ENCODE measurements at places on chromosomes 2 and 18.
A peak's percentile ranks its signal among the peaks of the same experiment; 100 is the strongest.

- DNase-seq: peak; percentile 26
Measured at GRCh38 chr2:233061591-233062450, 1.7 kb downstream of the INPP5D start.

DNA sequence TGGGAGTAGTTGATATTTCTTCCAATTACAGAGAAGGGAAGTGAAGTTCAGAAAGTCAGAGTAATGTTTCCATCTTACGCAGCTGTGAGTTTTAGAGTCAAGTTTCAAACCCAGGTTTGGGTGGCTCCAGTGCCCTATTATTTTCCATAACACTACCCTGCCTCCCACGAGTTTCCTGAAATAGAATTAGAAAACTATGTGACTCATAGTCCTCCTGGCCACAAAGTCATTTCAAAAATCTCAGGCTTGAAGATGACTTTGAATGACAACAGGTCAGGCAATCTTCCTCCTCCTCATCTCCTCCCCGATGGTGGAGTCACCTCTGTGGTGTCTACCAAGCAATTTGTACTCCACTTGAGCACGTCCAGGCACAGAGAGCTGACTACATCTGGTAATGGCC lies 212.3 kb upstream of the TRIB2 start:
- DNase-seq: peak; percentile 35

DNA sequence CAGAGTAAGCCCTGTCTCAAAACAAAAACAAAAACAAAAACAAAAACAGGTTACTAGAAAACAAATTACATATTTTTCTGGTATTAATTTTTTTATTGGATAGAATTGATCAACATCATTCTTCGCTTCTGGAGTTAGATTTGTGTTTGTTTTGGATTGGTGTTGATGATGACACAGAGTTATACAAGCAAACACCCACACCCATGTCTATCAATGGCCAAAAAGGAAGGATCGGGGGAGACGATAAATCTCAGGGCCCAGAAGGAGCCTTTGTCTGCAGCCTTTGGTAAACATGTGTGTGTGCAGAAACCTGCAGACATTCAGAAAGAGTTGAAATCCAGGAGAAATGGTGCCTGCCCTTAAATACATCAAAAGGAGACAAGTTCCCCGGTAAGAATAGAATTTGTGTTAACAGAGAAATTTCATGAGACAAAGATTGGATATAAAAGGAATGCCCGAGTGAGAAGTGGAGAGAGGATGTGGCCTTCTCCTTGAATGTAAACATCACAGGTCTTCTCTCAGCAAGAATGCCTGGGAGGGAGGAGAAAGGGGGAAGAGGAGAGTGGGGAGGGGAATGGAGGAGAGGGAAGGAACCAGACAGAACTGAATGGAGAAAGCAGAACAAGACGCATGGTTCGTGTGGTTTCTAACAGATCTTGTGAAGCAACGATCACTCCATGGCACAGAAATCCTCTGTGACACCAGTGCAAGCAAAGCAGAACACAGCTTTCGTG lies 40.4 kb upstream of the TMEM178A start:
- no peak for DNase-seq

- no peak for DNase-seq
Measured at GRCh38 chr2:42788882-42789281, 3.5 kb downstream of the HAAO start.

DNA sequence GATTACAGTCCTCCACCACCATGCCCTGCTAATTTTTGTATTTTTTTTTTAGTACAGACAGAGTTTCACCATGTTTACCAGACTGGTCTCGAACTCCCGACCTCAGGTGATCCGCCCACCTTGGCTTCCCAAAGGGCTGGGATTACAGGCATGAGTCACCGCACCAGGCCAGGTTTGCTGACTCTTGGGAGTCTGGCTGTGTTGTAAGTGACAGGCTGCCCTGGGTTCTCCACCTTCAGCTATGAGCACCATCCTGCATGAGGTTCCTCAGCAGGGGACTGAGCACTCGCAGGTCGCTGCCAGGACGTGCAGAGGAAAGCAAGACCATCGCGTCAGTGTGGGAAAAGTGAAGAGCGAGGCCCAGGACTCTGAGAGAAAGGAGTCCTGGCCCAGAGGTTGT lies 112.6 kb upstream of the NDUFV2 start:
- no peak for DNase-seq

DNA sequence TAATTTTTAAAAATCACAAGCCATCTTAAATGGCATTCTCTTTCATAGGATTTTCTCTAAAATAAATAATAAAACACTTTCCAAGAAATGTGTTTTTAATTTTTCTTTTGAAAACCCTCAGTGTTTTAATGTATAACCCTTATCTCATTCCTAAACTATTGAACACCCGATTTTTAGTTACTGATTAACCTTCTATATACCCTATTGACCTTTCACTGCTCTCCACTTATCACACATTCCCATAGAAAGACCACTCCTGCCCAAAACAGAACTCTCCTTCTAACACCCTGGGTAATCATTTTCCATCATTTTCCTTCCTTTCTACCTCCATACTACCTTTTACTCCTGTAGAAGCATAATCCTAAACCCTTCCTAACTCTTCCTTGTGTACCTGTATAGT lies 102.4 kb downstream of the EPC2 start:
- DNase-seq: no peak

DNA sequence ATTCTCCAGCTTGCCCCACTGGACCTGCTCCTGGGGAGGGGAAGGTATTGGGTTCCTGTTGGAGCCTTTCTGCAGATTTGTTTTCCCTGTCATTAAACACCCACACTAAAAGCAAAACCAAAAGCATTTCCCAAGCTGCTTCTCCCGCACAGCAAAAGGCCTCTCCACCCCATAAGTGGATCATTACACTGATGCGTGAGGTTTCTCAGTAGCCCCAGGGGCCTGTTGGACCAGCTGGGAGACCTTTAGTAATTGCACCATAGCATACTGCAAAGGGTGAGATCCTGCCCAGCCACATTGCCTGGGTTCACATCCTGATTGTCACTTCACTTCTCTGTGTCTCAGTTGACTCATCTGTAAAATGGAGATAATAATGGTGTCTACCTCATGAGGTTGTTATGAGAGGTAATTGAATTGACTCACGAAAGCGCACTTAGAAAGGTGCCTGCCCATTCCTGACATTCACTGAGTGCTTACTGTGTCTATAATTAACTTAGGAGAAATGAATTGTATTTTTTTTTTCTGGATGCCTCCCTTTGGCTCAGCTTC lies 43.9 kb downstream of the TOGARAM2 start:
- no peak for DNase-seq

- no peak for DNase-seq
Measured at GRCh38 chr18:45580127-45580526, 35.1 kb upstream of the SLC14A2 start.

DNA sequence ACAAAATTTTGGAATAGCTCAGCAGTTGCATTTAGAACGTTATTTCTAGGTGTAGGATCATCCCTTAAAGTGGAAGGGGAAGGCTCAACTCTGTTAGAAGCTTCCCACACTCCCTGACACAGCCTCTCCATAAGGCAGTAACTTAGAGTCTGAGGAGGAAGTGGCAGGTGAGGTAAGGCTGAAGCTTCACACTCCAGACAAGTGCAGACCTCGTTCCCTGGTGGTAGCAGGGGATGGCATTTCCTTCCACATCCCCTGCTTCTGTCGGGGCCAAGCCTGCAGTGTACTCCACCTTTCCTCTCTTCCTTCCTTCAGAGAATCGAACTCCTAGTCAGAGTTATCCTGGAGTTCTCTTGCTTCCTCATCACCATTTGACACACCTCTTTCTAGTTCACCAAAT lies 224.7 kb downstream of the CYRIA start:
- DNase-seq: no peak

DNA sequence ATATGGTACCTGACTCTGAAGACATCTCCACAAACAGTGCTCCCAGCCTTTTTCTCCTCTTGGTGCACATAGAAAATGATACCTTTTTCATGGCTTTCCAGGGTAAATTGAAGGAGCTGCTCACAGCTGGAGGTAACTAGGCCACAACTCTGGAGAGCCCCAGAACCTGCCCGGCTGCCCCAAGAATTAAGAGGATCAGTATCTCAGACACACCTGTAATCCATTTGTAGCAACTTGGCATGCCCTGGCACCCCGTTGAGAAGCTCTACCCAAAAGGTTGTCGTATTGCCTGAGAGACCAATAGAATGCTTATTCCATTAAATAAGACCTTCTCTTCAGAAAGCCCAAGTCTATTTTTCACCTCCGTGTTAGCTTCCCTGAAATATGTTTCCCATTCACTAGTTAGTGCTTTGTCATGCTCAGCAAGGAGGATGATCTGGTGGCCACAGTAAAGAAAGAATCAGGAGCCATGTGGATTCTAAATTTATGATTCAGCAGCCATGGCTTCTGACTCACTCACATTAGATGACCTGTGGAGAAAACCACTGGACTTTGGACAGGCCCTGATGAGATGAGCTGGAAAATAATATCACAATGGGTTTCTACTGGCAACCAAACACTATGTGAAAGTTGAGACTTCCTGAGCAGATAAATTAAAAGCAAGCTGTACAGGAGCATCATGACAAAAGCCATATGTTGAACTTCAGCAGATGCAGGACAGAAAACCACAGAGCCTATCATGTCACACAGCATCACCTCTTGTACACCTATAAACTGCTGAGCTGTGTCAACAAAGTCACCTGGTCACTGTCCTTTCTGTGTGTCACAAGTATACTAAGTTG lies 253.3 kb upstream of the OSR1 start:
- DNase-seq: peak; percentile 94

DNA sequence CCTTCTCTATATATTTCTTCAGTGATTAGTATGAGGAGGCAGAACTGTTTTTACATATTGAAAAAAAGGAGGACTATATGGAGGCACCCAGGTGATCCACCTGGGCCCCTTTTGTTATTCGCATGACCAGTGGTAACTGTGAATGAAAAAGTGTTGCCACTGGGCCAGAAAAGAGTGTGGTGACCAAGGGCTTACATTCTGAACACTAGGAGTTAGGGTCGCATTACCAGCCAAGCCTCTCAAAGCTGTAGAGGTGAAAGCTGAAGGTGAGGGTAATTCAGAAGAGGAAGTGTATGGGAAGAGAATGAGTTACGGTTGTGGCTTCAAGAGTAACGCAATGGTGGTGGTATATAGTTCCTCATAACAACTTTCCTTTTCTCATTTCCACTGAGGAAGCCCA lies 487.6 kb downstream of the TMEM182 start:
- no peak for DNase-seq

DNA sequence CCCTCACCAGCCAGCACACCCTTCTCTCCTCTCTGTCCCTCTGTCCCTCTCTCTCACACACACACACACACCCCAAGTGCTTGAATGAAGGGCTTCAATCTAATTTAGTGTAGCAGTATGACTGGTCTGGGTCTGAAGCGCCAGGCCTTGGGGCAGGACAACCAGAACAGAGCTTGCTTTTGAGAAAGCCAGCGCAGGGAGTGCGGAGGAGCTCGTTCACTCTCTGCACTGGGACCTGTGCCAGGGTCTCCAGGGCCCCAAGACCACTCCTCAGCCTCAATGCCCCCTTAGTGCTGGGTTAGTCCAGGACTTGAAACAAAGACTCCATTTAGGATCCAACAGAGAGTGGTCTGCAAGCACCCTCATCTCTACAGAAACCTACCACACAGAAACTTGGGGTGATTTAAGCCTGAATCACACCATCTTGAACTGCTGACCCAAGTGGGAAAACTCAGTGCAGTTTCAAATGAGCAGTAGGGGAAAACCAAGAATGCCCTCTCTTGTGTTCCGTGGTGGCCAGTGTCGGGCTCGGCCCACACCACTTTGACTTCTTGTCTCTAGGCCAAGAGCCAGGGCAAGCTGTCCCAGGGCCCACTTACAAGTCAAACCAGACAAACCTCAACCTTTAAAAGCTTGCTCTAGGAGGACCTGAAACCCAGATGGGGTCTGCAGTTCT lies 66.6 kb upstream of the WIPF1 start:
- DNase-seq: no peak

- DNase-seq: no peak
Measured at GRCh38 chr2:197952540-197953202, 148.3 kb downstream of the PLCL1 start.

DNA sequence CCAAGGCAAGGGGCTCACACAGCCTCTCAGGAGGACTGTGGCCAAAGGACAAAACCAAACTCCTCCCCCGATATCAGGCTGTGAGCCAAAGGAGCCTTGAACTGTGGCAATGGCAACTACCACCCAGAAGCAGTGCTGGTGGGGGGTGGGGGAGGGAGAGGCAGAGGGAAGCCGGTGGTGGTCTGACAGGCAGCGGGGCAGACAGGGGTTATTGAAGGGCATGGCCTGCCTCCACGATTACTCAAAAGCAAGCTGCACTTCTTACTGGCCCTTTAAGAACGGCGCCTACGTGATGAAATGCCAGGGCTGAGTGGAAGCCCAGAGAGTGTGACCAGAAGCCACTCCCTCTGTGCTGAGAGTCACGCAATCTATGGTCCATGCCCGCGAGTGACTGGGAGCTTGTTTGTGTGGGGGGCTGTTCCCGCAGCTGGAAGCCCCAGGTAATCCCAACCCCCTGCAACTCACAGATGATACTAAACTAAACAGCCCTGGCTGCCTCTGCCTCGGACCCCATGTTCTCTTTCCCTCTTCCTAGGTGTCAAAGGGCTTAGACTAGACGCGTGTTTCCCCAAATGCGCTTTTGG lies 128.2 kb upstream of the CXCR4 start:
- DNase-seq: no peak

- no peak for DNase-seq
Measured at GRCh38 chr2:26758790-26759321, 5.2 kb upstream of the SLC35F6 start.

DNA sequence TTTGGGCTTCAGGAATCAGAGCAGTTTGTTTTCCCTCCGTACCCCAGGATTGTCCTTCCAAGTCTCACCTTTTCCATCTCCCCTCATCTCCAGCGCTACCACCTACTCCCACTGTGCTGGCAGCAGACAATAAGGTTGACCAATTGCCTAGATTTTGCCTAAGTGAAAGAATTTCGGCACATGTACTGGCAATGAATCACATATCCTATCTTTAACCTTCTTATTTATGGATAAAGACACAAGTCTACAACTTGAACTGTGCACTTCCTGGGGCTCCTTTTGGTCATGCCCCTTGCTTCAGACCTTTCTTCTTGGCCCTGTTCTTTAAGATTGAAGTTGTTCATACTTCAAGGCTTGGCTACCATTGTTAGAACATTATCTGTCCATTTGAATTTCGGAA lies 71.4 kb downstream of the KCMF1 start:
- DNase-seq: no peak

DNA sequence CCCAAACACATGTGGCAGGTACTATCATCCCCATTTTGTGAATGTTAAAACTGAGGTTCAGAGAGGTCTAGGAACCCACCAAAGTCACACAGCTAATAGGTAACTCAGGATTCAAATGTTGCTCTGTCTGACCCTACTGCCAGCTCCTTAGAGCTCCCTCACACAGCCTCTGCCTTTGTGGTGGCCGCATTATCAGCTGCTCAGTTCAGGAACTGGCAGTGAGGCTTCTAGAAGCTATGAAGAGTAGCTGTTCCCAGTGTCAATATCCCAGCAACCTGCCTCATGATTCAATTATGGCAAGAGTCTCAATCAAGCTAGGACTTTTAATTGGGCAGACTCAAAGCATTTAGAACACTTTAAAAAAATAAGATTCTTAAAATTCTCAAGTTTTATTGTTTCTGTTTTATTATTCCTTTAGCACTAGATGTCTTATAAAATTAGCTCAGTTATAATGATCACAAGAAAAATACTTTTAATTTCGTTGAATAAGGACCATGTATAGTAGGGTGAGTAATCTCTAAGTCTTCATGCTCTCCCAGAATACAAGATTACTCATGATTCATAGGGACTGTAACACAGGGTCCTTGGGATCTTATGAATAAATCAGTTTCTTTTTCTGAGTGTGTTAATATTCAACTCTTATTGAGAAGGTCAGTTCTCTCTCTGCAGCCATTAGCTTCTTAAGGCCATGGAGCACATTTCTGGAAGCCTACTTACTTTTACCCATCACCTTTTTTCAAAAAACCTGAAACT lies 342.7 kb downstream of the RND3 start:
- DNase-seq: no peak

- DNase-seq: no peak
Measured at GRCh38 chr2:111626865-111627163, 257.2 kb downstream of the ANAPC1 start.
